ENCODE measurements at places on chromosomes 1 and 21.

GRCh38 chr1:32898056-32898455 is 3.1 kb downstream of the TMEM54 start:
- DNase-seq = no peak

DNA sequence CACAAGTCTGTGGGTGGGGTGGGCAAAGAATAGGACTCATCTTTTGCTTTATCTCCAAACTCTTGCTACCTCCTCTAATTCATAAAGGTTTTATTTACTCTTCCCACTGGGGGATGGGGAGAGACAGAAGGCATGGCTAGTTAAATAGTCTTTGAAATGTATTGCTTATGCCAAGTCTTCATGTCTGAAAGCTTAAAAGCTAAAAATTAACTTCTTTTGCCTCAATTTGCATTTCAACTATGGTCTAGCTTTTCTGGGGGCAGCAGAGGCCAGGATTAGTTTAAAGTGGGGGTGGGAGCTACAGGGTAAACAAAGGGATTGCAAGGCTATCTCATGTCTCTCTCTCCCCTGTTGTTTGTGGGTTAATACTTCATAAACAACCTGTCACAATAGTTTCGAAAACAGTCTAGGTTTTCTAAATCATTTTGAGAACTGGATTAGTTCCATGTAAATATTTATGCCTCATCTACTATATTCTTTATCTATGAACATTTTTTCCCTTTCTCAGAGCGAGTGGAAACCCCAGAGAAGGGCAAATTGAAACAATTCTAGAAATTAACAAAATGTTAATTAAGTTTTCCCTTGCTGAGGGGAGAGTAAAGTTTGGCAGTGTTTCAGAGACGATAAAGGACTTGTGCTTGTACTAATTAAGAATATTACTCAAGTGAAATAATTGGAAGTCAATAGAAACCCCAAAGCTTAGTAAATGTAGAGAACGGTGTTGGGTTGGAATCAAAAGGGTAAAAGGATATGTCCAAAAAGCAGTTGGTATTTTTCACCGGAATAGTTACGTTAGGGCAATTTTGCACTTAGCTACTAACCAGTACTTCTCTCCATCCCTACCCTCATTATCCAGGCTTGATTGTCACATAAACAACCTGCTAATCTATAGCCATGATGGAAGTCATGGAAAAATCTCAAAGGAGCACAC is 182.2 kb downstream of the GIPC2 start:
- no peak for DNase-seq

DNA sequence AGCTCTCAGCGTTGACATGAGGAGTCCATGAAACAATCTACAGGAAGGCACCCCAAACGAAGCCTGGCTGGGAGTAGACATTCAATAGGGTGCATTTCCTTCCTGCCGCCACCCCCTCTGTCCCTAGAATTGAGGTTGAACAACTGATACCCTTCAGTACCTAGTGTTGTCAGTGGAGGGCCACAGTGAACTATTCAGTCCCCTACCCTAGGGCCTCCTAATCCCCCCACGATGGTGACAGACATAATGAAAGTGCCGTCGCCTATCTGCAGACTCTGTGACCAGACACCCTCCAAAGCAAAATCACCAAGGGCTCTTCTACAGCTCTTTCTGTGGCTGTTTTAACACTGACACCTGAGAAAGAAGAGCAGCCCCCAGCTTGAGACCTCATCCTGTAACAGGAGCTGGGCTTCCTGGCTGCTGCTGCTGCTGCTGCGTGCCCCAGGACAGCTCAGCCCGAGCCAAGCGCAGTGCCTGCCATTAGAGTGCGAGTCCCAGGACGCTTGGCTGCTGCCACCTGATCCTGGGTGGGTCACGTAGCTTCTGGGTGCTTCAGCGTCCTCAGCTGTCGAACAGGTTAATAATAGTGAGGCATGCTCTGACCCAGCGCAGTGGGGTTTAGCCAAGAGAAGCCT is 183.0 kb downstream of the ZBTB18 start:
- DNase-seq = no peak

GRCh38 chr1:98296681-98297080 is 364.8 kb upstream of the SNX7 start:
- no peak for DNase-seq

DNA sequence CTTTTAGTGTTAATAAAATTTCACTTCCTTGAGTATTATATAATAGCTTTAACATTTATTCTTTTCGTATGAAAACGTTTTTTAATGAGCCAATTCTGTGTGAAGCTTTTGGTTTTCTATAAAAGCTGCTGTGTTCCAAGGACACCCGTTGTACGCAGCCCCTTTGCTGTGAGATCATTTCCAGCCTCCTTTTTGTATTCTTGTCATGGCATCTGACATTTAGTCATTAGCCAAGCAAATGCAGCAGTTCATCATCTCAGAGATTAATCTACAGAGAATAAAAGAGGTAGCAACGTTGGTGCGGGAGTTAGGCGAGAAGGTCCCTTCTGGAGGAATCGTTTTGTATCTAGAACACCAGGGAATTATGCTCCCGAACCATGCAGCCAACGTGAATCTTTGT is 1.3 kb upstream of the UMODL1 start:
- DNase-seq = no peak

DNA sequence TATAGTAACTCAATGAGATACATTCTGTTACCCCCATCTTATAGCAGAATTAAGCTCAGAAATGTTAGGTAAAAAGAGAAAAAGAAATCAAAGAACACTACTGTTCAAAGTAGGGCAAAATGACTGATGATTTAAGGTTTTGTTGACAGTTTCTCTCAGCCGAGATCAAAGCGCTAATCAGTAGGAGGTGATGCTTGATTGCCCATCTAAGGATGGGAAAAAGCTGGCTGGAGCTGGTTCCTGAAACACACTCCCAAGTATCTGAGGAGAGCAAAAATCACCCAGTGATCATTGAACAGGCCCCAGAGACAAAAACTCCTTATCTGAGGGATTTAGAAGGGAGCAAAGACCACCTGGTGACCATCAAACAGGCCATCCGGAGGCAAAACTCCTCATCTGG is 64.5 kb upstream of the CSF1 start:
- DNase-seq = no peak

GRCh38 chr1:232183802-232184201 is 446.1 kb downstream of the SIPA1L2 start:
- no peak for DNase-seq

GRCh38 chr1:101748077-101748476 is 248.6 kb downstream of the OLFM3 start:
- no peak for DNase-seq

DNA sequence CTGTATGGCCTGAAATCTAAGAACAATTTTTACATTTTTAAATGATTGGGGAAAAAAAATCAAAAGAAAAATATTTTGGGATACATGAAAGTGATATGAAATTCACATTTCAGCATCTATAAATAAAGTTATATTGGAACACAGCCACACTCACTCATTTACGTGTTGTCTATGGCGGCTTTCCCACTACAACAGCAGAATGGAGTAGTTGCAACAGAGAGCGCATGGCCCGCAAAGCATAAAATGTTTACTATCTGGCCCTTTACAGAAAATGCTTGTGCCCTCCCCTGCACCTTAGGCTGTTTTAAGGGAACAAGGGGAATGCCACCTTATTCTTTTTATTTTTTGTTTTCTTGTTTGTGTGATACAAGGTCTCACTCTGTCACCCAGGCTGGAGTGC is 3.5 kb downstream of the KLHDC8A start:
- no peak for DNase-seq

- DNase-seq = no peak
These were observed 4.9 kb upstream of the GBP1 start for GRCh38 chr1:89069951-89070350.

- DNase-seq = no peak
These were observed 40.3 kb downstream of the MDM4 start for GRCh38 chr1:204556458-204557052.

DNA sequence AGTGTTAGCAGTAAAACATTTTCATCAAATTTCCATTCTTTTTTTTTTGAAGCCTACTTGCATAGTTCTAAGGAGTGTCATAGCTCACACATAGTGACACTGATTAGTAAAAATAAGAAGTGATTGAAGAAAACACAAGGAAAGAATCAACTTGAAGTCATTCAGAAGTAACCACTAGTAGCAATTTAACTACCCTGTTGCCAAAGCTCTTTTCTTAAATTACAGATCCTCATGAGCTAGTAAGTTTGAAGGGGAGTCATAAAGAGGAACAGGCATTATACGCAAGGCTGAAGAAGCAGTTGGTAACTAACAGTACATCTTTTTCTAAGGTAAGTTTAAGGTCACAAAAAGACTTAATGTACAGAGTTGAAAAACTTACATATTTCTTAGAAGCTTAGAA is 332.2 kb downstream of the CHRM3 start:
- DNase-seq = no peak

DNA sequence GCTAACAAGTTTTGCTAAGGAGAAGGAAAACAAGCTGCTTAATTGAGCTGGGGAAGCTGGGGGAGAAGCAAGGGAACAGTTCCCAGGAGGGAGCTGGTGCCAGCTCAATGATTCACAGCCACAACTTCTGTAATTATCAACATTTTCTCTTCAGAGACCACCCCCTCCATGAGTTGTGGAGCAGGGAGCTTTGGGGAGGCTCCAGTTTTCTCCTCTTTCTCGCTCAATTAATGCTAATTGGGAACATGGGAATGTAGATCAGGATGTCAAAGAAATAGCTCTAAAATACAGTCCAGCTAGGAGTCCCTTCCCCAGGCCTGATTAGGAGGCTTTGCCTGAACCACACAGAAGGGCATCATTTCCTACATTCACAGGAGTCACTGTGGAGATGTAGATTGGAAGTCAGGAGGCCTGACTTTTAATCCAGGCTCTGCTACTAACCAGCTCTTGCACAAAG is 12.1 kb upstream of the MNDA start:
- no peak for DNase-seq

DNA sequence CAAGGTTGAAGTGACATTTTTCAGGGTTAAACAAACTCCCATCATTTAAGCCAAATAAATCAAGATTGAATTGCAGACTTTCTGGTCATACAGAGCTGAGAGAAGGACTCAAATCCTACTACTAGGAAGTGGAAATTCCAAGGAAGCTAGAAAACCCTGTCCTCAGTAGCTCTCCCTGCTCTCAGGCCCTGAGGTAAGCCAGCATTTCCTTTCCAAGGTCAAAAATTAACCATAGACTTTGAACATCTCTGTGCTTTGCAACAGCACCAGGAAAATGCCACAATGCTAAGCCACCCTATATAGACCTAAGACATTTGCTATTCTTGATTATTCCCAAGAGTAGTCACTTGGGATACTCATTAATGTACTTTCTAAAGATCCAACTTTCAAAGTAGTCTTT is 45.1 kb downstream of the LUZP1 start:
- DNase-seq = no peak

DNA sequence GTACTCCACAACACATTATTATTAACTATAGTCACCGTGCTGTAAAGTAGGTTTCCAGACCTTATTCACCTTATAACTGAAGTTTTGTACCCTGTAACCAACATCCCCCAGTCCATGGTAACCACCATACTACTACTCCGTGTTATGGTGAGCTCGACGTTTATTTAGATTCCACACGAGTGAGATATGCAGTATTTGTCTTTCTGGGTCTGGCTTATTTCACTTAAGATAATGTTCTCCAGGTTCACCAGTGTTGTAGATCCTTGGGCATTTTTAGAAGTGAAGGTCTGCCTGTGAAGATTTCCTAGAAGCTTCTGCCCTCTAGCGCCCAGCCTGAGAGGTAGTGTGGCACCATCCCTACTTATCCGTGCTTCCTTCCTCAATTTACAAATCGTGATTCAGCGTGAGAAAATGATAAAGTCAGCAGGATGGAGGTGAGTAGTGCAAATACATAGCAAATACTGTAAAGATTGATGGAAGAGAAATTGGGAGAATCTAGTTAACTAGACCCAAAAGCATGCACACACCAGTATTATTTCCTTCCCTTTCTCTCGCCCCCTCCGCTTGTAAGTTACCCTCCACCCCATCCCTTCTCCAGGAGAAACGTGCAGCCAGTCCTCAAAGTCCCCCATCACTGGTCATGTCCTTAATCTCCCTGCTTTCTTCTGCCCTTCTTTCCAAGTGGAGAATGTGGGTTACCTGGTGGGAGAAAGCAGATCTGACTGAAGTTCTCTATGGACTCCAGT is 36.0 kb upstream of the DISC1 start:
- no peak for DNase-seq

DNA sequence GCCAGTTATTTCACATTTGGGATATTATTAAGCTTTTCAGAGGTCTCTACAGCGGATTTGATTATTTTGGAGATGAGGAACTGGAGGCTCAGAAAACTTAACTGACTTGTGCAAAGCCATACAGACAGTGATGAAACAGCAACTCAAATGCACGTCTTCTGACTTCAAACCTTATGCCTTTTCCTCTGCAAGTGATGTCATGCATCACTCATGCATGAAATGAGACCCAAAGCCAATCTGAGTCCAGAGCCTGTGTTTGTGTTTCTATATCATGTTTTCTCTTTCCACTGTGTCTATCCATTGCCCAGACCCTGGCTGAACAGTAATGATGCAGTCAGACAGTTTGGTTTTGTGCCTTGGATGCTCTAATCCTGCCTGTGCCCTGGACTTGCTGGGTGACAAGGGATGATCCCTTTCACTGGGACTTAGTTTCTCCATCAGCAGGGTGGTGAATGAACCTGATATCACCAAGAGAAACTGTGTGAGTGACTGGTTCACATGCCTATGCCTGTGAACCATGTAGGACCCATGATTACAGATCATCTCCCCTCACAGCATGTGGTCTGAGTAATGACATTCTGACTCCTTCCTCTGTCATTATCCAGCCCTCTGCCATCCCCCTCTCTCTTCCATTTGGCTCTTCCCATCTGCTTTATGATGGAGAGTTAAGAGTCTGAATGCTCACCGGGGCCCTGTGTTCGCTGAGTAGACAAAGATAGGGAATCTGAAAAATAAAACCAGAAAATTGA is 33.4 kb downstream of the SLAMF6 start:
- DNase-seq = no peak

- DNase-seq = no peak
These were observed 127.2 kb downstream of the ZNF281 start for GRCh38 chr1:200282497-200283122.
